ENCODE measurements at places on chromosomes 12 and 14.

- no peak for DNase-seq
Measured at GRCh38 chr12:88433997-88434703, 146.1 kb downstream of the KITLG start.

- DNase-seq, result no peak
Measured at GRCh38 chr12:40569626-40570179, 122.5 kb upstream of the CNTN1 start.

GRCh38 chr12:110546339-110546738, 36.8 kb downstream of the PPTC7 start:
- DNase-seq, result no peak

- no peak for DNase-seq
Measured at GRCh38 chr14:70988452-70988851, 81.2 kb downstream of the PCNX1 start.

GRCh38 chr12:130555628-130556485, 160.2 kb downstream of the RIMBP2 start:
- DNase-seq, result no peak

DNA sequence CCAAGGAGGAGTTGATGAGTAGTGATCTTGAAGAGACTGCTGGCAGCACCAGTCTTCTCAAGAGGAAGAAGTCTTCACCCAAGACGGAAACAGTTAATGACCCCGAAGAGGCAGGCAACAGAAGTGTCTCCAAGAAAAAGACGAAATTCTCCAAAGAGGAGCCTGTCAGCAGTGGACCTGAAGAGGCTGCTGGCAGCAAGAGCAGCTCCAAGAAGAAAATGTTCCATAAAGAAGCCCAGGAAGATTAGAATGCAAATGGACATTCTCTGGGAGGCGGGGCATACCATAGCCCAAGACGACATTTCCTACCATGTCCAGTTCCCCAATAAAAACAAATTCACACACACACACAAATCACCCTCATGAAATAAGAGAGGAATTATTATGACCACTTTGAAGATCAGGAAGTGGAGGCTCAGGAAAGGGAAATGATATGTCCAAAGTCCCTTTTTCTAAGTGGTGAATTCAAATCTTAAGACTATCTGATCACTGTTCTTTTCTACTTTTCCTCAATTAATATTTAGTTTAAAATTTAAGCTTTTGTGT, 131.8 kb downstream of the PAWR start:
- no peak for DNase-seq

DNA sequence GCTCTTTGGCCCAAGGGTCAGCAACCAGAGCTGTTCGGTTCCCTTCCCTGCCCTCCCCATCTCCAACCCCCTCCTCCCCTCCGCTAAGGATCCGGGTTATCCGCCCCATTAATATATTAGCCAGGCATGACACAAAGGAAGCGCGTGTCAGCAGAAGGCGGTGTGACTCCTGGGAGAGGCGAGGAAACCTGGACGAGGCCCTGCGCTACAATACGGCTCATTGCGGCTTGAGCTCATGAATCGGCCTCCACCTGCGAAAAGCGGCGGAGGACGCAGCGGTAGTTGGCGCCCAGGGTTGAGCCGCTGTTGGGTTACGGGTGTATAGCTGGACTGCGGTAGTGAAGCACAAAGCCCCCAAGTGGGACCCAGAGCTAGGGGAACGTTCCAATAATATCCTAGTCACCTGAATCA, 9.9 kb downstream of the FOXA1 start:
- no peak for DNase-seq

GRCh38 chr12:110983811-110984210, 63.4 kb upstream of the MYL2 start:
- no peak for DNase-seq

- DNase-seq, result no peak
Measured at GRCh38 chr12:132847363-132848356, 19.0 kb upstream of the GOLGA3 start.

DNA sequence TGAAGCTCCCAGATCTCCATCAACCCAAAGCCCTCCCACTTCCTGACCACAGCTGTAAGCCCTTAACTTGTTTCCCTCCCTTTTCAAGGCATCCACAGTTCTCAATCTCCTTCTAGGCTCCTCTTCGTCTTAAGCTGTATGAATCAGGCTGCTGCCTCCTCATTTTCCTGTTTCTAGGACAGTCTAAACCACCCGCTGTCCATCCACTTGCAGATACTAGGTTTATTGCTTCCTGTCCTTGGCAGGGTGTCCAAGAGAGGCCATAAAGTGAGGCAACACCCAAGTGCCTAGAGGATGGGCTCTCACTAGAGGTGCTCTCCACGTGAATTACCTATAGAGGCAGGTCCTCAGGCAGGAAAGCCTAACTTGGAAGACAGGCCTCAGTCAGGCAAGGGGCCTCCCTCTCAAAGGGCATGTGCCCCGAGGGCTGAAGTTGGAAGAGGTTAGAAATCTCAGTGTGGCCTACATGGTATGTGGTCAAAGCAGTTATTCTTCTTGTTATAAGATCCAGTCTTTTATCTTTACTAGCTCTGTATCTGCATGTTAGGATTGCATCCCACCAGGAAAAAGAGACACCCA, 8.8 kb upstream of the TMEM106C start:
- no peak for DNase-seq

DNA sequence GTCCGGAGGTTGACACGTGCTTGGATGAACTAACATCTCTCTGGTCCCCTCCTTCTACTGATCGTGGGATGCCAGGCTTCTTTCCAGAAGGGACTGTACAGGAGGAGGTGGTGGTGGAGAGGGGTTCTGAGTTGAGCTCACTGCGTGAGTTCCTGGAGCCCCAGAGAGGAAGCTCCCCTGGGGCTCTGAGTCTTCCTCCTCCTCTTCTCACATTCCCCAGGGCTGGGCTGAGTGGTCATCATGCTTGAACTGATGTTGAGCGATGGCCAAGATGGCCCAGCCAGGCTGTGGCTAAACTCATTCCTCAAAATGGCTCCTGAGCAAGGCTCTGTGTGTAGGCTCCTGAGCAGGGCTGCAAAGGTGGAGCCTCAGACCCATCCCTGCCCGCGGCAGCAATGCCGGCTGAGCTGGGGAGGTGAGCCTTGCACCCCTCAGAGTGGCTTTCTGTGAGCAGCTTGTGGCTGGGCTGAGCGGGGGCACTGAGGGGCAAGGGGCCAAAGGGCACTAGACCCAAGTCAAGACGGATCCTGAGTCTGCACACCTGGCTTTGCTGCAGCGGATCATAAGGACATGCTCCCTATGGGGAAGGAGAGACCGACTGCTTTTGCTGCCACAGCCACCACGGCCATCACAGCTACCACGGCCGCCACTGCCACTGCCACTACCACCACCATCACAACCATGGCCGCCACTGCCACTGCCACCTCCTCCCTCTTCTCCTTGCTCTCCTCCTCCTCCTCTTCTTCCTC, 35.4 kb downstream of the MEG3 start:
- DNase-seq, result no peak

DNA sequence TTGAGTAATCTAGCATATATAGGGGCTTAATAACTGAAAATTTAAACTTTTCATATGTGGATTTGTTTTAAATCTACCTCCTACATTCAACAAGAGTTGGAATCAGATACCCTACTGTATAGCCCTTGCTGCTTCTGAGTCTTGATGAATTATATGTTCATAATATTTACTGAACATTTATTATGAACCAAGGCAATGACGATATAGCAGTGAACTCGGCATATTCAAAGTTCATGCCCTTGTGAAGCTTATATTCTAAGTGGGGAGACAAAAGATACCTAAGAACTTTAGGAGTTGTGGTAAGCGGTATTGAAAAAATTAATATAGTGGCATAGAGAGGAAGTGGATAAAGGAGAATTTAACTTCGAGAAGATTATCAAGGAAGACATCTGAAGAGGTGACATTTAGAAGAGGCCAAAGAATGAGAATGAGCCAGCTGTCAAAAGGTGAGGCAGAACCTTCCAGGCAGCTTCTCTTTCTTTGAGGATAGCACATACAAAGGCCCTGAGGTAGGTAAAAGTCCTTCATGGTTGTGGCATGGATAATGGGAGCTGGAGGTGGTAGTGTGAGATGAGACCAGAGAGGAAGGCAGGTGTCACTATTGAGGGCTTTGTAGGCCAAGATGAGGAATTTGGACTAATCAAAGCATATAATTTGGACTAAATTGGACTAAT, 10.2 kb downstream of the EID3 start:
- no peak for DNase-seq

- DNase-seq, result no peak
Measured at GRCh38 chr14:61616524-61617185, 78.7 kb upstream of the HIF1A start.

DNA sequence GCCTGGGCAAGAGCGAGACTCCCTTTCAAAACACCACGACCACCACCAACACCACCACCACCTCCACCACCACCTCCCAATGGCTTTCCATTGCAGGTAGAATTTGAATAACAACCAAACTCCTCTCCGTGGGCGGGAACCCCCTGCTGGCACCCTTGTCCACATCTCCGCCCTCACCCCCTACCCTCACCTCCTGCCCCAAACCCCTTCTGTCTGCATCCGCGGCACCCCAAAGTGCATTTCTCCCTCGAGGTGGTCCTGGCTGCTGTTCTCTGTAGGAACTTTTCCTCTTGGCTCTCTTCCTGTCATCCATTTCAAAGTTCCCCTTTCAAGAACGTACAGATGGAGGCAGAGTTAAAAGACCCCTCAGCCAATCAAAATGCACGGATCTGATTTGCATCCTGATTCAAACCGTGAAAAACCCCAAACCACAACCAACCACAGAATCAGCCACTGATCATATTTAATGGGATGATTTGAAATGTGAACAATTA, 3.8 kb downstream of the SDSL start:
- DNase-seq, result no peak

DNA sequence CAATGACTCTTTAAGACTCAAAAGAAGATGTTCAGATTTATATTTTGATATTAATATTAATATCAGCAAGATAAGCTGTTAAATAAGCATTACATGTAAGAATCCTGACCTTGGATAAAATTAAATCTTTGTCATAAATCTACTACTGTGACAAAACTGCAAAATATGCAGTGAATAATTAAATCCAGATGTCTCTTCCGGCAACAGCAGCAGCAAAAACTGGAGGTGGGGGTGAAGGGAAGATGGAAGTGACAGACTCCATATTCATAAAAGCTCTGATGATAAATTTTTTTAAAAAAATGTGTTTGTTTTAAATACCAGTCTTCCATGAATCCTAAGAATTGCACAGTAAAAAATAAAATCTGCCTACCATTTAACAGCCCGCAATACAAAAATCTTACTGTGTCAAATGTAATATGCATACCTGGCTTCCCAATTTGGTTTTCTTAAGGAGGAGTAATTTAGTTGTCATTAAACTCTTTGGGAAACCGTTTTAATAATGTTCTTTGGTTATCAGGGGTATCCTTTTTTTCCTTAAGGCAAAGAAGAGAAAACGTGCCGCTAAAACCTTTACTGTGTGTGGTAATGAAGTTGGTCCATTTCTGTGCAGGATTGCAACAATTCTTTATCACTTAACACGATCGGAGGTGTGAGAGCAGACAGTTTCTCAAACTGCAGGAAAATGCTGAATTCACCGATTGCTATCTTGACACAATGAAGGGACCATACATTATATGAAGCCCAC, 478.2 kb downstream of the DIO2 start:
- DNase-seq, result no peak

DNA sequence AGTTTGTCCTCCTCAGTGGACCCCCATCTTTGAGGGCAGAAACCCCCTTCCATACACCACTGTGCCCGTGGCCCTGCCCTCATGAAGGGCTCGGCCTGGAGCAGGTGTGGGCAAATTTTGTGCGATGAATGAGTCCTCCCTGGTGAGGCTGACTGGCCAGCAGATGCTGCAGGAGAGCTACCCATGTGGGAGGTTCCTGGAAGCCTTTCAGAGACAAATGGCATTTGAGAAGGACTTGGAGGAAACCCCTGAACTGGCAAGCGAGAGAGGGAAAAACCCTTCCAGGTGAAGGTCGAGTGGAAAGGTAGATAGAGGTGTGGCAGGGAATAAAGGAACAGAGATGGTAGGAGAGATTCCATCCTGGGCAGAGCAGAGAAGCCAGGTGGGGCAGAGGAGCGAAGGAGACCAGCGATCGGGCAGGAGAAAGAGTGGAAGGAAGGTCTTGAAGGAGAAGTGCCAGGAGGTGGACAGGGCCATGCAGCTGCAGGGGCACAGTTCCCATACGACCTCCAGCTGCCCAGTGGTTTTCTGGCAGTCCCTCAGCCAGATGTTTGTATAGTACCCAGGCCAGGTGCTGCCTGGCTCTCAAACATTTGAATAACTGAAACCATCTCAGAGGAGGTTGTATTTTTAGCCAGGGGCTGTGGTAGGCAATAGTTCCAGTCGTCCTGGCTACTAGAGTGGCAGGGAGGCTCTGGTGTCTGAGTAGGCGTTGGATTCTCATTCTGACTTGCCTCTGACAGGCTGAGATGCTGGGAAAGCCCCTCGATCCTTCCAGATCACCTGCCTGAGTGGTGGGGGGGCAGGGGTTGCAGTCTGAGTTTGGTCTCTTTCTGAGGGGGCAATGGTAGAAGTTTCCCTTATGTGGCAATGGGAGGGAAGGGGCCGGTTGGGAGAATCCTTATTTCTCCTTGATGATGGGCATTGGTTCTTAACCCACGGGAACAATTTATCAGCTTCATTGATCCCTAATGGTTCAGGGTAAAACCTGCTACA, 40.1 kb downstream of the FBXL14 start:
- DNase-seq, result no peak

DNA sequence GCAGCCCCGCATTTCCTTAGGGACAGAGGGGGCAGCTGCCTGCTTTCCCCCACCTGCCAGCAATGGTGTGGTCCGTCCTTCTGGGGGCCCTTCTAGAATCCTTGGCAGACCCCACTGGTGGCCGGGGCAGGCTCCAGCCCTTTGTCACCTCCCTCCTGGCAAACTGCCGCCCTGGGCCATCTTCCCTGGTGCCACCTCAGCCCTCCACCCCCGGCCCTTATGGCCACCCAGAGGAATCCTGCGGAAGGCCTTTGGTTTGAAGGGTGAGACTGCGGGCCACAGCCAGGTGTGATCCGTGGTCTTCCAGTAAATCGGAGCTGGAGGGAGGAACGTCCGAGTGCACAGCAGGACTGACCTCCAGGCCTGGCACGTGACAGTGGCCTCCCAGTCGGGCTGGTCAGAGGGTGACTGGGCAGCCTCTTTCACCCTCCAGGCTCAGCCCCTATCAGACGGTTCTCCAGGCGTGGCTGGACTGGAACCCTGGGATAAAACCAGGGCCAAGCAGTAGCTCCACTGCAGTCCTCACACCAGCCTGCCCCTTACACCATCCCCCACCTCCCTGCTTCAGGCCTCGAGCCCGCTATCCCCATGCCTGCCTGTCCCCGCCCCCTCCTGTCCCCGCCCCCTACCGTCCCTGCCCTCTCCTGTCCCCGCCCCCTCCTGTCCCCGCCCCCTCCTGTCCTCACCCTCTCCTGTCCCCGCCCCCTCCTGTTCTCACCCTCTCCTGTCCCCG, 12.4 kb downstream of the FBRSL1 start:
- no peak for DNase-seq

Data from stimulated activated CD8-positive, alpha-beta memory T cell treated with anti-CD3 and anti-CD28 coated beads, Interleukin-7, amount 100 ng/mL, for 1 hour (primary cell).